SK-N-DZ (cell line): ENCODE measurements at places on chromosomes 1 and 21.

GRCh38 chr1:92708368-92708950 lies 76.4 kb downstream of the EVI5 start:
- DNase-seq, result no peak

- DNase-seq, result peak; percentile 63
Observed at GRCh38 chr1:11453742-11454491, 25.0 kb upstream of the DISP3 start.

DNA sequence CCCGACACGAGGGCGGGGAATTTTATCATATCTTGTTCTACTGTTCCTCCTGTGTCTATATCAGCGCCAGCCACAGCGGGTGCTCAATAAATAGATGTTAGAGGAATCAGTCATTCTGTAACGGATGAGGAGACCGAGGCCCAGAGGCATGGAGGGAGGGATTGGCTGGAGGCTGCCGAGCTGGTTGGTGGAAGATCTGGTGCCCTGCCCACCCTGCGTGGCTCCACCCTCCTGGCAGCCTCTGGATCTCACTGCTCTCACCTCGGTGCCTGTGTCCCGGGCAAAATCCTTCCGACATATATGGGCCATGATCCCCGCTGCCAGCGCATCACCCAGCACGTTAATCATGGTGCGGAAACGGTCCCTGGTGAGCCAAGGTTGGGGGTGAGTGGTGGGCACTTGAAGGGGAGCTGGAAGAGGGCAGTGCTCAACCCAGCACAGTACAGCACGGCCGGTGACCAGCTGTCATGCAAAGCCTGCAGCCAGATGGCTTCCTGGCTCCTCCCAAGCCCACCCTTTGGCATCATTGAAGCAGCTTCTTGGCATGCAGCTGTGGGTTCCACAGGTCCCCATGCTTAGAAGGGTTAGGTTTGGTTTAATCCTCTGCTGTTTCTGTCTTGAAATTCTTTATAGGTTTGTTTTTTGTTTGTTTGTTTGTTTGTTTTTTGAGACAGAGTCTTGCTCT lies 26.7 kb downstream of the PODN start:
- DNase-seq, result peak; percentile 24

DNA sequence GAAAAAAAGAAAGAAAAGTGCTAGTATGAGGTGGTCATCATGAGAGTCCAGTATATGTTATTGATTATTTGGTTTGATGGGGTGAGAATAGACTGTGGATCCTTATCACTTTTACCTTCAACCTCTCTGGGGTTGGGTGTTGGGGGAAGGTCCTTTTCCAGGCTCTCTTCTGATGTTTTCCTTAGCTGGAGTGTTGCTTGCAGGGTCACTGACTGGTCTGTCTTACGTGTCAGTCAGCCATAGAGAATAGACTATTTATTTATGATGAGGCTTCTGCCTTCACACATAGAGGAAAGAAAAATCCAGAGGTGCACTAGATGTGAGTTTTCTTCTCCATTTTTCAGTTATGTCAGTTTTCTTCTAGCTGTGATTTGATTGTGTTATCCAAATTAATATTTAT lies 36.5 kb downstream of the MAP3K21 start:
- no peak for DNase-seq

- no peak for DNase-seq
Observed at GRCh38 chr1:21323091-21323490, 32.8 kb upstream of the ECE1 start.
